Common myeloid progenitor, CD34-positive (primary cell): ENCODE measurements at places on chromosomes 6 and 20.

DNA sequence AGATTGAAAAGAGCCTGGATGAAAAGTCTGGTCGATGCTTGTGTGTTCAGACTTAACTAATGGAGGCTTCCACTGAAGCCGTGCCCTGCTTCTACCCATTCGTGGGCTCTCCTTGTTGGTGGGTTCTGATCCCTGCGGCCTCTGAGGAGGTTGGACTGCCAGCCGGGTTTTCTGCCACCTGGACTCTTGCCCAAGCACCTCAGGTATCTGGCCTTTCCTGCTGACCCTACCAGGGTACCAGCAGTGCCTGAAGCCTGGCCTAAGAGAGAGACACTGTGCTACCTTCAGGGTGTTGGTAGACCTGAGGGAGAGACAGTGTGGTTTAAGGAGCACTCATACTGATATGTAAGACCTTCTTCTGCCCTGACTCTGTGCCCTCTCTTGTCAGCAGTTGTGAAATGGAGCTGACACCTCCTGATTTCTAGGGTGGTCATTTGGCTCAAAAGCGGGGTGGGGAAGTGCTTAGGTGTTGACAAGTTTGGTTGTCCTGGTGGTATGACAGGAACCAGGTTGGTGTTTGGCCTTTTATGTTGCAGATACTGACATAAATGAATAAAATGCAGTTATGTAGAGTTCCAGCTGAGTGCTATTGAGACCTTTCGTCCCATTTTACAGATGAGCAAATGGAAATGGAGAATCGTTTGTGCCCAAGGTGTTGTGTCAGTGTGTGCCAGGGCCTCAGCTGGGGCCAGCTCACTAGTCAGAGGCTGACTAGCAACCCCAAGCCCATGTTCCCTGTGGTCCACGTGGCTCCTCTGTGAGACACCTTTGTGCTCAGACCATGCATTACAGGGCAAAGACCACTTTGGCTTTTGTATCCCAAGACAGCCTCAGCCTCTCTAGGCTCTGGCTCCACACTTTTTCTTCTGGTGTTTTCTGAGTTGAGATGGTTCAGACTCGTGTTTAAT, 3.1 kb downstream of the PLCG1 start:
- no peak overlapping the region for H3K4me3 ChIP-seq
- no peaks in the 10 kb centered on the region for H3K36me3 ChIP-seq
- no peak overlapping the region for H3K27ac ChIP-seq
- no peak for DNase-seq
- peaks cover 41% of the 10 kb centered on the region for H3K4me1 ChIP-seq

DNA sequence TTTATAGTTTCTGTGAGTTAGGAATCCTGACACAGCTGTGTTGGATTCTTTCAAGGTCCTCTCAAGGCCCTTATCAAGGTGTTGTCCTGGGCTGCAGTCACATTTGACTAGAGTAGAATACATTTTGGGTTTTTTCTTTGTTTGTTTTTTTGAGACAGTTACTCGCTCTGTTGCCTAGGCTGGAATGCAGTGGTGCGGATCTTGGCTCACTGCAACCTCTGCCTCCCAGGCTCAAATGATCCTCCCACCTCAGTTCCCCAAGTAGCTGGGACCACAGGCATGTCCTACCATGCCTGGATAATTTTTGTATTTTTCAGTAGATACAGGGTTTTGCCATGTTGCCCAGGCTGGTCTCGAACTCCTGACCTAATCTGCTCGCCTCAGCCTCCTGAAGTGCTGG, 15.7 kb downstream of the NFYA start:
- no peak overlapping the region for H3K27ac ChIP-seq
- no peaks in the 10 kb centered on the region for H3K27me3 ChIP-seq
- peaks cover 29% of the 10 kb centered on the region for H3K36me3 ChIP-seq
- H3K4me1 ChIP-seq, result no peaks in the 10 kb centered on the region

DNA sequence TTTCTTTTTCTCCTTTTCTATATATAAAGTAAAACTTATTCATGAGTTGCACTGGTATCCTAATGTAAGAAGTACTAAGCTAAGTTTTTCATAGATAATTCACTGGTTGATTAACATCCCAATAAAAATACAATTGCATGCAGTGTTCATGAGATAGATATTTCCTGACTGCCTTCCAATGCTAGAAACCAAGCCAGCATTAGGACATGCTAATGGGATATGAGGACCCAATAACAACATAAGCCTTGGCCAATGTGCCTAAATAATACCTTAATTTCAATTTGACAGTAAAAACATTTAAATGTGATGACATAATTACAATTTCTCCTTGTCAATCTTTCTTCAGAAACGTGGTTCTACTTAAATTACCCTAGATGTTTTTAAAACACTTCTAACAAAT, 152.7 kb downstream of the RNGTT start:
- no peaks in the 10 kb centered on the region for H3K4me1 ChIP-seq
- H3K27me3 ChIP-seq, result no peaks in the 10 kb centered on the region
- peaks cover 9% of the 10 kb centered on the region for H3K36me3 ChIP-seq
- H3K4me3 ChIP-seq, result no peak overlapping the region
- DNase-seq, result no peak

- peak; percentile 43 for DNase-seq
- no peaks in the 10 kb centered on the region for H3K36me3 ChIP-seq
- H3K27me3 ChIP-seq, result peaks cover 21% of the 10 kb centered on the region
- no peak overlapping the region for H3K27ac ChIP-seq
Measured at GRCh38 chr6:1424306-1424927, 35.0 kb downstream of the FOXF2 start.

GRCh38 chr6:31892821-31893220, 4.7 kb downstream of the EHMT2 start:
- H3K36me3 ChIP-seq, result peaks cover 32% of the 10 kb centered on the region
- no peaks in the 10 kb centered on the region for H3K27me3 ChIP-seq
- H3K4me1 ChIP-seq, result peaks cover 25% of the 10 kb centered on the region
- no peak for DNase-seq
- H3K27ac ChIP-seq, result no peak overlapping the region

DNA sequence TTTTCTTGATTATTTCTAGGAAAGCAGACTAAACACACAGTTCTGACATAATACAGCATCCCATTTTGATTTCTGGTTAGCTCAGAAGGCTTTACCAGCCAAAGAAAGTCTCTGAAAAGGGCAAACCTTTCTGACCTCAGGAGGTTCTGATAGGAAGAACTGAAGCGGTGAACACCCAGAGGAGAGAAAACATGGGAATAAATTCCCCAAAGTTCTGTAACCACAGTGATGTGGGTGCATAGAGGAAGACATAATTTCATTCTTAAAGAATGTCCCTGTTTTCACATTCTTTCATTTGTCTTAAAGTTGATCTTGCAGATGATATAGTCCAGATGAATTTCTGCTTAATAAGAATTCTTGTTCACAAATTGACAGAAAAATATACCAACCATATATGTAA, 60.3 kb downstream of the RSPO3 start:
- no peaks in the 10 kb centered on the region for H3K36me3 ChIP-seq
- no peak overlapping the region for H3K27ac ChIP-seq
- no peak overlapping the region for H3K4me3 ChIP-seq
- H3K27me3 ChIP-seq, result no peaks in the 10 kb centered on the region
- no peaks in the 10 kb centered on the region for H3K4me1 ChIP-seq

DNA sequence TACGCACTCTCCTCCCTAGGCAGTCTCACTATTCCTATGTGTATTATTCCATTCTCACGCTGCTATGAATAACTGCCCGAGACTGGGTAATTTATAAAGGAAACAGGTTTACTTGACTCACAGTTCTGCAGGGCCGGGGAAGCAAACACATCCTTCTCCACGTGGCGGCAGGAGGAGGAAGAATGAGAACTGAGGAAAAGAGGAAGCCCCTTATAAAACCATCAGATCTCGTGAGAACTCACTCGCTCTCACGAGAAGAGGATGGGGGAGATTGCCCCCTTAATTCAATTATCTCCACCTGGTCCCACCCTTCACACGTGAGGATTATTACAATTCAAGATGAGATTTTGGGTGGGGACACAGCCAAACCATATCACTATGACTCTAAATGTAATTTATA, 61.9 kb downstream of the ECT2L start:
- no peaks in the 10 kb centered on the region for H3K4me1 ChIP-seq
- H3K36me3 ChIP-seq, result no peaks in the 10 kb centered on the region
- no peaks in the 10 kb centered on the region for H3K27me3 ChIP-seq
- H3K27ac ChIP-seq, result no peak overlapping the region

GRCh38 chr20:37841389-37841788, 61.5 kb upstream of the VSTM2L start:
- no peaks in the 10 kb centered on the region for H3K4me1 ChIP-seq
- no peak for DNase-seq
- no peak overlapping the region for H3K27ac ChIP-seq
- no peaks in the 10 kb centered on the region for H3K27me3 ChIP-seq

DNA sequence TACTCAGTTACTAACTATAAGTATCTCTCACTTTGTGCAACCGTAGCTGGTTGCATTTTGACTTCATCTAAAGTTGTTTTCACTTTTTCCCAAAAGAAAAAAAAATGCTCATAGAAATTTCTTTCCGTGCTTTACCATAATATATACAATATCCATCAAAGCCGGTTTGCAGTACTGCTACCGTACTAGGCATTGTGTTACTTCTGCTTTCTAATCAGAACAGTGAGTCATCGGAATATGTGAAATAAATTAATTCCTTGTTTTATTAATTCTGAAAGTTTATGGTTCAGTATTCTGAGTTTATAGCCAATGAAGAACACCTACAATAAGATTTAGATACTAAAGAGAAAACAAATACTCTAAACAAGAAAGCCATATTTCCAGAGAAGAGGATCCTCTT, 72.5 kb downstream of the TNFRSF21 start:
- DNase-seq, result peak; percentile 56
- H3K36me3 ChIP-seq, result peaks cover 5% of the 10 kb centered on the region
- no peaks in the 10 kb centered on the region for H3K27me3 ChIP-seq
- no peak overlapping the region for H3K4me3 ChIP-seq
- H3K4me1 ChIP-seq, result peaks cover 55% of the 10 kb centered on the region

GRCh38 chr6:126535595-126535994, 195.7 kb downstream of the CENPW start:
- no peak overlapping the region for H3K4me3 ChIP-seq
- H3K4me1 ChIP-seq, result no peaks in the 10 kb centered on the region
- H3K27ac ChIP-seq, result no peak overlapping the region
- no peak for DNase-seq
- H3K36me3 ChIP-seq, result no peaks in the 10 kb centered on the region
- H3K27me3 ChIP-seq, result no peaks in the 10 kb centered on the region

- no peak overlapping the region for H3K4me3 ChIP-seq
- H3K27me3 ChIP-seq, result no peaks in the 10 kb centered on the region
- no peak overlapping the region for H3K27ac ChIP-seq
Measured at GRCh38 chr6:10736731-10737130, 10.9 kb upstream of the TMEM14B start.

DNA sequence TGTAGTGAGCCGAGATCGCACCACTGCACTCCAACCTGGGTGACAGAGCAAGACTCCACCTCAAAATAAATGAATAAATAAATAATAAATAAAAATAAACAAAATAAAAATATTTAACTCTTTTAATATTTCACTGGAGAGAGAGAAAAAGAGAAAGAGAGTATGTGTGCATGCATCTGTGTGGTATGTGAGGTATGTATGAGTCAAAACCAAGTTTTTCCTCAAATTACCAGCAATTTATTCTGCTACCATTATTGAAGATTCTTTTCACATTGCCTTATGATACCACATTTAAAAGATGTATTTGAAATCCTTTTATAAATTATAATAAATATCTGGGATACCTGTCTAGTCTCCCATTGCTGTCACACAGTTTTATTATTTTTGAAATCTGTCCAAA, 122.1 kb downstream of the CD164 start:
- H3K36me3 ChIP-seq, result no peaks in the 10 kb centered on the region
- peaks cover 12% of the 10 kb centered on the region for H3K4me1 ChIP-seq
- H3K27ac ChIP-seq, result no peak overlapping the region
- H3K27me3 ChIP-seq, result no peaks in the 10 kb centered on the region

DNA sequence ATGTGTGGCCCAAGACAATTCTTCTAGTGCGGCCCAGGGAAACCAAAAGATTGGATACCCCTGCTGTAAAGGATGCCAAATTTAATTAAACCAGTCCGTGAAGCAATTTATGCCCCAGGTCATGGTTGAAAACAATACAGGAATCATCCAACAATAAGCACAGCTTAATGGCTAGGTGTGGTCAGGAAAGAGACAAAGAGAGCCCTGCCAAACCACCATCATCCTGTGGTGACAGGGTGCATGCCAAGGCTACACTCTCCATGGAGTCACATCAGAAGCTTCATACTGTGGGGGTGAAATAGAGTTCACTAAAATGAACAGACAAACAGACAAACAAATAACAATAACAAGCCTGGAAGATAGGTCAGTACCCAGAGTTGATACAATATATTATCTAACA, 62.7 kb downstream of the DZANK1 start:
- no peak overlapping the region for H3K27ac ChIP-seq
- H3K36me3 ChIP-seq, result no peaks in the 10 kb centered on the region
- H3K4me3 ChIP-seq, result no peak overlapping the region
- H3K27me3 ChIP-seq, result no peaks in the 10 kb centered on the region
- DNase-seq, result no peak
- no peaks in the 10 kb centered on the region for H3K4me1 ChIP-seq

DNA sequence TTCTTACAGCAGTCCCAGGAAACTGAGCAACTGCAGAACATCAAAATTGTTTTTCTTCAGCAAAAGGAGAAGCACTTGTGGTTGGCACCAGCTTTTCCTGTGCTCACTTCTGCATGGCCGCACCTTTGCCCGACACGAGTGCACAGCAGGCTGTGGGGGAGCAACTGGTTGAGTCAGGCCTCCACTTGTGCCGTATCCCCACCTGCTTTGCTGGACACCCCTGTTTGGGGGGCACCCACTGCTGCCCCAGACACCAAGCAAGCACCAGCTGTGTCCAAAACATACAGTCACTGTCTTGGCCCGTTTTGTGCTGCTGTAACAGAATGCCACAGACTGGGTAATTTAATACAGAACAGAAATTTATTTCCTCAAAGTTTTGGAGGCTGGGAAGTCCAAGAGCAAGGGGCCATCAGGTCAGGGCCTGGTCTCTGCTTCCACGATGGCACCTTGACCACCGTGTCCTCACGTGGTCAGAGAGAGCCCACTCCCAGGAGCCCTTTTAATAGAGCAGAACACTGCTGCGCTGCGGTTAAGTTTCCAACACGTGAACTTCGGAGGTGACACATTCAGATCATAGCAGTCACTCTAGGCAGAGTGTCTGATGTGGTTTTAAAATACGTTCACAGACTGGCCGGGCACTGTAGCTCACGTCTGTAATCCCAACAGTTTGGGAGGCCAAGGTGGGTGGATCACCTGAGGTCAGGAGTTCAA, 8.7 kb upstream of the GMEB2 start:
- H3K27ac ChIP-seq, result no peak overlapping the region
- H3K27me3 ChIP-seq, result no peaks in the 10 kb centered on the region
- no peaks in the 10 kb centered on the region for H3K36me3 ChIP-seq

DNA sequence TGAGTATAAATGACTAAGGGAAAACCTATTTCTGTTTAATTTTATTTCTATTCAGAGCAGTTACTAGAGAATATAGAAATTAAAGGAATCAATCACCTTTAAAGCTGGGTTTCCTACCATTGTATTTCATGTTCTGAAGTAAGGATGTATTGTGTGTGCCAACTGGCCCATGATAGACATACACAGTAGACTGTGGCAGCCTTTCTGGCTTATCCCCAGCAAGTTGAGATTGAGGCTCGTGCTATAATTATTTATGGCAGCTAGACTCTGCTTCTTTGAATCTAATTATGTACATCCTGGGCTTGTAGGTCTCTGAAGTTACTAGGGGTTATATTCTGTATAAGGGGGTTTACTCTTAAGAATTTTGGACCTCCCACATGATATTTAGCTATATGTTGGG, 44.4 kb downstream of the ZNF292 start:
- no peak for DNase-seq
- H3K27me3 ChIP-seq, result no peaks in the 10 kb centered on the region
- no peak overlapping the region for H3K4me3 ChIP-seq
- peaks cover 5% of the 10 kb centered on the region for H3K36me3 ChIP-seq
- H3K4me1 ChIP-seq, result no peaks in the 10 kb centered on the region
